ENCODE measurements at places on chromosomes 2 and 18. TPM values are rescaled to one million over a fixed set of nuclear protein-coding genes. Genes with fewer than 3 reads are reported as not detected.

DNA sequence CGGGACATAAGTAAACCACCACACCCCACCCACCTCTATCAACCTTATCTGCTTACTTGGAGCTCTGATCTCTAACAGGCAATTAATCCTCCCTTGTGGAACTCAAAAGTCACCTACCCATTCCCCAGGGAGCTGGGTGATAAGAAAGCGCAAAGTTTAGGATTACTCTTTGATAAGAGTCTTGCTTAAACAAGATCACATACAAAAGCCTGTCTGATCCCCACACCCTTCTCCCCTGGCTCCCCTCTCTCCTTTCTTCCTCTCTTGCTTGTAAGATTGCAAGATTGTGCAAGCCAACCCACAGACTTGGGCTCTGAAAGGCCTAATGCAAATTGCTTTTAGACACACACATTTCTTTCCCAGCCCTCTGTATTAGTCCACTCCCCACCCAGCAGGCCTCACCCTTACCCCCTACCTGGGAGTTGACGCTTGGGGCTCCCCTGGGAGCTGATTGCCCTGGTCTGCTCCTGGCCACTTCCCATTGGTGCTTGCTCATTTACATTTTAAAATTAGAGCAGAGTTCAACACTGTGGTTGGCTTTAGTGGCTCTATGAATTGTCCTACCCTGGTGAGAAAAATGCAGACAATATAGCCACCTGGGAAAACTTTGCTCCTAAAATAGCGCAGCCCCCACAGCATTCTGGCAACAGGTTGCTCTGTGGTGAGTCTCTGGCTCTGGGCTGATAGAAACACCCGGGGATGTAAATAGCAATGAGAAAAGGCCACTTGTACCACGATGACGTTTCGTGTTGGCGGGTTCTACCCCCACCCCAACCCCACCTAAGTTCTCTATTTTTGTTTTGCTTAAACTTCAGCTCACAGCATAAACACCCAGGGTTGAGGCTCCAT, 92.8 kb upstream of the MSH2 start:
- DNase-seq = no peak

Gene CRYBA2
- not detected for total RNA-seq

DNA sequence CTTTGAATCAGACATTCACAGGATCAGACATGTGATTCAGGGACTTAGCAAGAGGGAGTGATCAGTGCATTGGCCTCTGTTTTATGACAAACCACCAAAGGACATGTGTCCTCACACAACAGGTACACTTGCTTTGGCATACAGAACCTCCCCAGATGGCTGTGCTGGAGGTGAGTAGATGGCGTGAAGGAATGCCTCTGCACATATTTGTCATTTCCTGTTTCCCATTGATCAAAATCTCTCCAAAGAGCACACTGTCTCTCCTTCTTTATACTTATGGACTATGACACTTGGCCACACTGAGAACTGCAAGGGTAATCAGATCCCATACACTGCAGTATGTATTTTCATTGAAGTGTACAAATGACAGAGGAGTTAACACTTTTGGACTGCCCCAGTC, 927.6 kb downstream of the TSN start:
- DNase-seq = no peak

Gene PIEZO2
- 3.3 TPM for total RNA-seq

DNA sequence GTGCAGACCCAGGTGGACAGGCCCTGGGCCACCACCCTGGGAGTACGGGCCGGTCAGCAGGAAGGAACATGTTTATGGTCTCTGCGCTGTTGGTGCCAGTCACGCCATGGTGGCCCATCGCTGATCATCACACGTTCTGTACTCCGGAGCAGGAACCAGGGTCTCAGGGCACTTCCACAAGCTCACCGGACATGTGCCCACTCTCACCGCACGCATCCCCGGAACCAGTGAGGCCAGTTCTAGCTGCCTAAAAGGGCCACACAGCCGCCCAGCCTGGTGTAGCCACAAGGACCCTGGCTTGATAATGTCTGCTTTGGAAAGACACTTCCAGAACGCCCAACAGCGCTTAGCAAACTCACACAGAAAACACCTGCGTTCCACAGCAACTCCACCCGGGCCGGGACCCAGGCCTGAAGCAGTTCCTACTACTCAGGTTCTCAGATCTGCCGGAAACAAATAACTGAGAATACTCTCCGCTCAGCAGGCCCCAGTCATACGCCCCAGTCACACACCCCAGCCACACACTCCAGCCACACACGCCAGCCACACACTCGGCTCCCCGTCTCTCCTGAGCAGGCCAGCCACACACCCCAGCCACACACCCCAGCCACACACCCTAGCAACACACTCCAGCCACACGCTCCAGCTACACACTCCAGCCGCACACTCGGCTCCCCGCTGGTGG, 123.3 kb downstream of the HDAC4 start:
- DNase-seq = no peak

- no peak for DNase-seq
Measured at GRCh38 chr2:9232886-9233285, 26.3 kb downstream of the ASAP2 start.

Gene FSIP2
- total RNA-seq = 0.13 TPM

DNA sequence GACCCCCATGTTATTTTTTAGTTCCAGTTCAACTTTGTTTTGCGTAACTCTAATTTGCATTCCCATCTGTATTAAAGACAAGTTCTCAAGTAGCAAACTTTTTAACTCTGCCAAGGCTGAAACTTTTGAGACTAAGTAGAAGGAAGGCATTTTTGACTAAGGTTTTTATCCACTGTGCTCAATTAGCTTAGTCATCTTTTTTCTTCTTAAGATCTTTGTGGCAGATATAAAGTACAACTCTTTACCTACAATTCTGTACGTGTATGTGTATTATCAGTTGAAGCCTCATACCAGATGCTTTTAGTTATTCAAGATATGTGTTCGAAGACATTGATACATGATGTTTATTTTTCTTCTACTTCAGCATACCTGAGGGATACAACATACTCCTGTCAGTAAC, 41.6 kb downstream of the CREB1 start:
- DNase-seq = no peak

Gene VAMP5
- 146 TPM for total RNA-seq

Gene ASIC4
- not detected for total RNA-seq

Gene SERPINB3
- not detected for total RNA-seq

Gene C2orf66
- 0.32 TPM for total RNA-seq

DNA sequence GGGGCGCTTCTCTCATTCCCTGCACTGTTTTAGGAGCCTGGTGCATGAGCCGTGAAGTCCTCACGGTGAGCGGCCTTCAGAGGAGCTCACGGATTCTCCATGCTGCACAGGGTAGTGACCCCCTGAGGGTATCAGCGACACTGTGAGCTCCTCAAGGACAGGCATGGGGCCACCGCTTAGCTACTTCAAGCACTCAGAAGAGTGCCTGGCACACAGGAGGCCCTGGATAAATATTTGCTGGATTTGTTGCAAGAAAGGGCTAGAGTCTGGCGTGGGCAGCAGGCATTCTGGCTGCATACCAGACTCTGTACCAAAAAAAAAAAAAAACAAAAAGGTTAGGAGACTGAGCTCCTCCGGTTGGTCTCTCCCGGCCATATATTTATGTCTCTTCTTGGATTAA, 5.7 kb upstream of the MBP start:
- DNase-seq = no peak

Gene AQP12B
- total RNA-seq = not detected

Gene OXER1
- total RNA-seq = 0.52 TPM

GRCh38 chr2:56133931-56134629, 49.7 kb upstream of the CCDC85A start:
- DNase-seq = no peak

Gene EDAR
- total RNA-seq = not detected

- DNase-seq = no peak
Measured at GRCh38 chr18:46002934-46003333, 35.8 kb upstream of the EPG5 start.

DNA sequence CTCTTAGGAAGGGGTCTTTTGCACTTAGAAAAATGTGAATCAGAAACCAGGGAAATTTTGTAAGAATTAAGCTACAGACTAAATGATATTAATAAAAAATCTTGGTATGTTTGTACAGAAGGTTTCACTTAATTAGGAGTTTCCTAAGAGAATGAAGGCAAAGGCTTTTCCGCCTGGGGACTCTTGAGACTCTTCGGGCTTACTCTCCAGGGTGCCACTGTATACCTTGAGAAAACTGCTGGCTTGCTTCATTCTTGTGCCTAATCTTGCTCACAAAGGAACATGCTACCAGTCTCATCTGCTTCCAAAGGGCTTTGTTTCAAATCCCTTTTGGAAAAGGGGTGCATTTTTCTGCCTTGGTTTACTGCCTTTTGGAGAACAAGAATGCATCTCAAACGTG, 49.5 kb downstream of the ACTR2 start:
- no peak for DNase-seq

GRCh38 chr18:45677276-45677807, 46.6 kb upstream of the SLC14A1 start:
- no peak for DNase-seq
